ENCODE measurements at places on chromosomes 5 and 9. TPM values are rescaled to one million over a fixed set of nuclear protein-coding genes. Genes with fewer than 3 reads are reported as not detected.

- no peak overlapping the region for H3K27ac ChIP-seq
- no peaks in the 10 kb centered on the region for H3K36me3 ChIP-seq
- H3K4me3 ChIP-seq = no peak overlapping the region
- no peak for DNase-seq
- no peaks in the 10 kb centered on the region for H3K27me3 ChIP-seq
These were observed 123.5 kb downstream of the SCAMP1 start for GRCh38 chr5:78483809-78484521.

GRCh38 chr9:76733096-76733495, 31.1 kb upstream of the PCA3 start:
- H3K4me3 ChIP-seq = no peak overlapping the region
- H3K27me3 ChIP-seq = no peaks in the 10 kb centered on the region
- no peak for DNase-seq
- no peaks in the 10 kb centered on the region for H3K4me1 ChIP-seq

Gene ABCA1
- 1.0 TPM for total RNA-seq

- no peaks in the 10 kb centered on the region for H3K4me1 ChIP-seq
- H3K27me3 ChIP-seq = no peaks in the 10 kb centered on the region
- H3K27ac ChIP-seq = no peak overlapping the region
- H3K4me3 ChIP-seq = no peak overlapping the region
These were observed 797.3 kb downstream of the MAT2B start for GRCh38 chr5:164302533-164303235.

DNA sequence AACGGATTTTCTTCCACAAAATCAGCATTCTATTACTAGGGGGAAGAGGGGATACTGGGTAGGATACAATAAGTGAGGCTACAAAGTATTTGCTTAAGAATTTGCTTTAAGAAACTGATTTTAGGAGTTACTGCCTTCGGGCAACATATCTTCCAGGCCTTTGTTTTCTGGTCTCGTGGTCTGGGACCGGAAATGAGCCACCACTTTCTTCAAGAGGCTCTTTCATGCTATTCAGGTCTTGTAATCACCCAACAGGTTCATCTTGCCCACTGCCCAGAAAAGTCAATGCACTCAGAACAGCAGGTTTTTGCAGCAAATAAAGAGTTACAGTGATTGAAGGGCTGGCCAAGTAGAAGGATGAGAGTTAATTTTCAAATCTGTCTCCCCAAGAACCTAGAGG, 6.6 kb upstream of the AOPEP start:
- H3K27me3 ChIP-seq = no peaks in the 10 kb centered on the region
- H3K27ac ChIP-seq = no peak overlapping the region
- H3K4me3 ChIP-seq = no peak overlapping the region
- H3K4me1 ChIP-seq = no peaks in the 10 kb centered on the region
